ENCODE measurements at places on chromosomes 5 and 9. TPM values are rescaled to one million over a fixed set of nuclear protein-coding genes. Genes with fewer than 3 reads are reported as not detected.
A peak's percentile ranks its signal among the peaks of the same experiment; 100 is the strongest.

DNA sequence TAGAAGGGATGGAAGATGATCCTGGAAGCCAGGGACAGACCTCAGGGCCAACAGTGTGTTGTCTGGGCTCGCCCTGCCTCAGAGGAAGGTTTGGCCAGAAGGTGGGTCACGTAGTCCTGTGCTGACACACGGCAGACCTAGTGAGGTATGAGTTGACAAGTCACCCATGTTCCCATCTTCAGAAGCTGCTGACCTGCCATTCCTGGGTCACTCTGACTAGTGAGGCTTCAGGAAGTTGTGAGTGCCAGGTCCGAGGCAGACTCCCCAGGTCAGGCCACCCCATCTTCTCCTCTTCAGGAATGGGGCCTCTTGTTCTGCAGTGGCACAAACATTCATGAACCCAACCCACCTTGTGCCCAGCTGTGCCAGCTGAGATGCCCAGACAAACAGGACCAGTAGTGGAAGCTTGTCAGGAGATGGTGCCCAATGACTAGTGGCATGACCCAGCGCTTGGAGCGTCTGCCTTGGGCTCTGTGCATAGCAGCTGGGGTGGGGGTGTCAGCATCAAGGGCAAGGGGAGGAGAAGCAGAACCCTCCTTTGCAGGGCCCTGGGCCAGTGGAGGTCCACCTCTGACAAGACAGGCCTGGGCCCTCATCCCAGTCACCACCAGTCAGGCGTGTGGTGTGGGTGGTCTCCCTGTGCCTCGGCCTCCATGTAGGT is 16.8 kb upstream of the ANGPTL2 start:
- H3K4me1 ChIP-seq, result no peaks in the 10 kb centered on the region
- no peak for DNase-seq
- no peaks in the 10 kb centered on the region for H3K36me3 ChIP-seq
- H3K4me3 ChIP-seq, result no peak overlapping the region
- H3K27ac ChIP-seq, result no peak overlapping the region

Gene LRRC19
- total RNA-seq, result not detected

DNA sequence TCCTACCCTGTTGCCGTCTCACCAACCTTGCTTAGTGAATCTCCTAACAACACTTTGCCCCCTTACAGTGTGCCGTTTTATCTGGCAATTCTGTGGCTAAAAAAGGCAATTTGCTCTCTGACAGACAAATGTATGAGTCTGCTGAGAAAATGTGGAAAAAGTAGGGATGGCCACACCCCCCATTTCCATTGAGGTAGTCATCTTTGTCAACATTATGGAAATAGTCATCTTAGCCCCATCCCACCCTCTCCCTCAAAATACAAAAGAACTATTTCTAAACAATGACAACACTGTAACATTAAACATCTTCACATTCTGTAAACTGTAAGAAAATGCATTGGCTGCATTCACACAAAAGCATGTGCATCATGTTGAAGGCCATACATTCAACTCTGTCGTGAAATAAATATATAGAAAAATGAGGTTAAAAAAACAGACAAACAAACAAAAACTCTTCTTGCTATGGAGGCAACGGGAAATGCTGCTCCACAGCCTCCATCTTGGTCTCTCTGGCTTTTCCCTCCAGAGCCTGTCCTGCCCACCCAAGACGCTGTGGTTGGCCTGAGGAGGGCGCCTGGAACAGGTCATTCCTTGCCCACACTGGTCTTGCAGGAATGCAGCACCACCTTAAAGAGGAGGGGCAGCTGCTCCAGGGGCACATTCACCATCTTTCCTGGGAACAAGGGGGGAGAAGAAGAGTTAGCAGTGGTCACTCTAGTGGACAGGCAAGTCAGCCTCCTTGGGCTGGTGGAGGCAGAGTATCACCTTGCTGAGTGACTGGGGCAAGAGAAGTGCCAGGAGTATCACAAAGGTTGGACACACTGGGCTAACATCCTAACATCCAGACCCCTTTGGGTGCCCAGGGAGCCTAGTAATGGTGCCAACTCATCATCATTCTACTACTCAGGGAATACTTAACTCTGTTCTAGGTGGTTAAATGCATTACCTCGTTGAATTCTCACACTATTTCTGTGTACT is 15.2 kb upstream of the NR5A1 start:
- H3K27me3 ChIP-seq, result no peaks in the 10 kb centered on the region
- peaks cover 63% of the 10 kb centered on the region for H3K36me3 ChIP-seq
- H3K27ac ChIP-seq, result no peak overlapping the region
- DNase-seq, result no peak

GRCh38 chr5:114473541-114473940 is 111.7 kb downstream of the KCNN2 start:
- no peak overlapping the region for H3K27ac ChIP-seq
- H3K4me3 ChIP-seq, result no peak overlapping the region
- H3K27me3 ChIP-seq, result no peaks in the 10 kb centered on the region
- DNase-seq, result no peak

DNA sequence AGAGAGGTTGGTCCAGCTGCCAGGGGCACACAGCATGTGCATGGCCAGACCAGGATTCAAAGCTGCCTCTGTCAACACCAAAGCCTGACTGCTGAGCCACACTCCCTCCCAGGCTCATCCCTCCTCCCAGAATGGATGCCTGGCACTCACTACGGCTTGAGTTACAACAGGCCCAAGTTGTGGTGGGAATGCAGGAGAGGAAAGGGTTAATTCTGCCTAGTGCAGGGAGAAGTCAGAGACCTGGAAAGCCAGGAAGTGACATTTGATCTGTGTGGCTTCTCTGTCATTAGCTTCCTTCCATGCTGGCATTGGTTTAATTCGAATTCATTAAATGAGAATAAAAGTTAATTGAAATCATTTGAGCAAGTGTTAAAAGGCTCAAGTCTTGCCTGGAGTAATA is 150.0 kb downstream of the NSG2 start:
- no peak overlapping the region for H3K27ac ChIP-seq
- no peaks in the 10 kb centered on the region for H3K4me1 ChIP-seq
- H3K4me3 ChIP-seq, result no peak overlapping the region
- H3K27me3 ChIP-seq, result peaks cover 4% of the 10 kb centered on the region
- H3K36me3 ChIP-seq, result no peaks in the 10 kb centered on the region
- DNase-seq, result no peak

DNA sequence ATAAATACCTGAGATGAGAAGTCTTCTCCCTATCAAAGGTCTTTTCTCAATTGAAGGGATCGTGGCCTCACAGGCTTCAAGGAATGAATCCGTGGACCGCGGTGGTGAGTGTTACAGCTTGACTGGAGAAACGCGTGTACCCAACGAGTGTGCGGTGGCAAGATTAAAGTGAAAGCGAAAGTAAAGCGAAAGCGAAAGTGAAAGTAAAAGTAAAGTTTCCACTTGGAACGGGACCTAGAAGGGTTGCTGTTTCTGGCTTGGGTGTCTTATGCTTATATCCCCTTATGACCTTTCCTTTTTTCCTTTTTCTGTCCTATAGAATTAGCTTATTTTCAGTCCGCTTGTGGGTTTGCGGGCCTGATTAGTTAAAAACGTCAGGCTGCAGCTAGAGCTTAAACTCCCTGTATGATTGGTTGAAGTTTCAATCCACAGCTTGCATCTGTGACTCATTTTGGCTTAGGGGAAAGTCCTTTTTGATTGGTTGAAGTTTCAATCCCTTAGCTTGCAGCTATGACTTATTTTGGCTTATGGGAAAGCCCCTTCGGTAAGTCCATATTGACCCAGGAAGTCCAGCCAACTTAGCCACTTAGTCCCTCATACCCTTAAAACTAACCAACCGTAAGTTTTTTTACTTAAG is 924.3 kb upstream of the CDH10 start:
- H3K4me1 ChIP-seq, result no peaks in the 10 kb centered on the region
- peak overlapping the region; percentile 12 for H3K4me3 ChIP-seq
- no peaks in the 10 kb centered on the region for H3K27me3 ChIP-seq
- no peak overlapping the region for H3K27ac ChIP-seq
- DNase-seq, result peak; percentile 4

Gene SCGB3A2
- 0.35 TPM for total RNA-seq

Gene EQTN
- not detected for total RNA-seq

DNA sequence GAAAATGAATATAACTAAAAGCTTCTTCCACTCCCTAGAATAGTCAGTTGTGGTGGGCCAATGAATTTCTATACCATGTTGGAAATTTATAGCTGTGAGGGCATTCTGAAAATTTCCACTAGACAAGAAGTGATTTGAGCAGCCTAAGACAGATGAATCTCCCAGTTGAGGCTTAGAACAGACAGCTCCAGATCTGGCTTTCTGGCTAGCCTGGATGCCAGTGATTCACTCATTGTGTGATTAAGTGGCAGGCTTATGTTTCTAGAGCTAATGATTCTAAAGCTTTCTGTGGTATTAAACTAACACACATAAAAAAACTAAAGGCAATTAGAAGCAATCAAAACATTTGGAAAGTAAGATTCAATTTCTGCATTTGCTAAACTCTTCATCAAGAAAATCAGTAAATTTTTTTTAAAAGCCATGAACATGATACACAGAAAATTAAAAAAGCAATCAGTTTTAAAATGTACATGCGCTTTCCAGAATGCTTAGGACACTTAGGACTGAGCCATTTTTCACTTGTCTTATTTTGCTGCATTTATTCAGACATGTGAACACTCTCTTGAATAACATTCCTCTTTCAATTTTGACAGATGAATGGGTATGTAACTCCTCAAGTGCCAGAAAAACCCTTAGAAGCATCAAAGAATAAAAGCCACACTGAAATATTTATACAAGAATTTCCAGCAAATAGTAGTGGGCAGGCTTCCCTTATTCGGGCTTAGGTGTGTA is 100.5 kb upstream of the GNAQ start:
- no peaks in the 10 kb centered on the region for H3K36me3 ChIP-seq
- no peak overlapping the region for H3K4me3 ChIP-seq
- no peak for DNase-seq
- no peak overlapping the region for H3K27ac ChIP-seq
- H3K4me1 ChIP-seq, result no peaks in the 10 kb centered on the region

Gene GHR
- not detected for total RNA-seq

Gene SRA1
- total RNA-seq, result 47.4 TPM

- no peaks in the 10 kb centered on the region for H3K27me3 ChIP-seq
- no peaks in the 10 kb centered on the region for H3K4me1 ChIP-seq
- H3K27ac ChIP-seq, result no peak overlapping the region
- no peaks in the 10 kb centered on the region for H3K36me3 ChIP-seq
- H3K4me3 ChIP-seq, result no peak overlapping the region
Measured at GRCh38 chr5:116395226-116395625, 179.4 kb downstream of the SEMA6A start.

Gene SLC34A1
- not detected for total RNA-seq

Gene SCGB3A1
- total RNA-seq, result 0.33 TPM

Gene NFX1
- 29.9 TPM for total RNA-seq

DNA sequence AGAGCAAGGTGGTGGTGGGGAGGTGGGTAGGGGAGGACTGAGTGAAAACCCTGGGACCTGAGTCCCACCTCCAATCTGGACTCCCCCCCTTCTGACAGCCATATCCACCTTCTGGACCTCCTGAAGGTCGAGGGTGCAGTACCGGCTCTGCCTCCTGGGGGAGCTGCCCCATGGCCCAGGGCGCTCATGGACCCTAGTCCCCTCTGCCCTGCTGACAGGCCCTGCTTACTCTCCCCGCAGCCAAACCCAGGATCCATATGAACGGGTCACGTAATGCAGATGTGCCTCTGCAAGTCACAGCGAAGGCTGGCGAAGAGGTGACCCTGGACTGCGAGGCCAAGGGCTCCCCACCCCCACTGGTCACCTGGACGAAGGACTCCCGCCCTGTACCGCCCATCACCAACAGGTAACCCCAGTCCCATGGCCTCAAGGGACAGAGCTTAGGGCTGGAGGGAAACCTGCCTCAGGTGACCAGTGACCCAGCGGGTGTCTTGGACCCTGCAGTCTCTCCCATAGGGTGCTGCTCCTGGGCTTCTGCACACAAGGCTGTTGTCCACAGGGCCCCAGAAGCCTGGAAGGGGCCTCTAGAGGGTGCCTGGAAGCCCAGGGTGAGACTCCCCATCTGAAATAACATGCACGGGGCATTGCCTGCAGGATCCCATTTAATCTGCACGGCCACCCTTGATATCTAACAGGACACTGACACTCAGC is 61.7 kb downstream of the HMCN2 start:
- H3K4me1 ChIP-seq, result no peaks in the 10 kb centered on the region
- no peak overlapping the region for H3K4me3 ChIP-seq
- H3K27me3 ChIP-seq, result peaks cover 87% of the 10 kb centered on the region
- H3K27ac ChIP-seq, result no peak overlapping the region

Gene PCDHGA9
- 0.18 TPM for total RNA-seq

GRCh38 chr5:135384898-135385297 is 14.1 kb downstream of the MACROH2A1 start:
- DNase-seq, result no peak
- no peak overlapping the region for H3K4me3 ChIP-seq
- no peaks in the 10 kb centered on the region for H3K27me3 ChIP-seq
- peaks cover 92% of the 10 kb centered on the region for H3K36me3 ChIP-seq
- no peak overlapping the region for H3K27ac ChIP-seq

DNA sequence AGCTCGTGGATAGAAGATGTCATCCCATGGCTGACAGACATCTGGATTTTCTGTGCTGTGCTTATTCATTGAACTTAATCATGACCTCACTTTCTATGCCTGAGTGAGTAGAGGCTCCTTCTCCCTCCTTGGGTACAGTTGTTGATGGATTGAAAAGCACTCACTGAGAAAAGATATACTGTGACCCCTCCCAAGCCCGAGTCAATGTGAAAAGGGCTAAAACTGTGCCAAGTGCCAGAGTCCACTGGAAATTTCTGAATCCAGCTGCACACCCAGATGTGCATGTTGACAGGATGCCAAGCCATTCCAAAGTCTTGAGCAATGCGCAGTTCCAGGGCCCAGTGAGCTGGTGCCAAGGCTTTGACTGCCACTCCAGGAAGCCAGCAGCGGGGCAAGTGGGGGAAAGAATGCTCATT is 473.0 kb downstream of the NTRK2 start:
- no peaks in the 10 kb centered on the region for H3K27me3 ChIP-seq
- H3K27ac ChIP-seq, result no peak overlapping the region
- no peak for DNase-seq
- H3K4me1 ChIP-seq, result no peaks in the 10 kb centered on the region
- H3K4me3 ChIP-seq, result no peak overlapping the region
- H3K36me3 ChIP-seq, result no peaks in the 10 kb centered on the region

Gene MAPK9
- total RNA-seq, result 37.1 TPM

Gene PCDHAC1
- not detected for total RNA-seq

Gene PCDHGA8
- 0.18 TPM for total RNA-seq

DNA sequence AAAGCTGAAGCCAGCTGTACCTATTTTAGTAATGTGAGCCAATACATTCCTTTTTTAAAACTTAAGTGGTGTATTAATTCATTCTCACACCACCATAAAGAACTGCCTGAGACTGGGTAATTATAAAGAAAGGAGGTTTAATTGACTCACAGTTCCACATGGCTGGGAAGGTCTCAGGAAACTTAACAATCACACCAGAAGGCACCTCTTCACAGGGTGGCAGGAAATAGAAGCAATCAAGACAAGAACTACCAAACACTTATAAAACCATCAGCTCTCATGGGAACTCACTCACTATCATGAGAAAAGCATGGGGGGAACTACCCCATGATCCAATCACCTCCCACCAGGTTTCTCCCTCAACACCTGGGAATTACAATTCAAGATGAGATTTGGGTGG is 21.0 kb downstream of the ESM1 start:
- H3K4me1 ChIP-seq, result no peaks in the 10 kb centered on the region
- no peak for DNase-seq
- no peaks in the 10 kb centered on the region for H3K36me3 ChIP-seq
- no peak overlapping the region for H3K4me3 ChIP-seq
- no peaks in the 10 kb centered on the region for H3K27me3 ChIP-seq

Gene FCN1
- not detected for total RNA-seq

Measured in K562 (cell line).